ENCODE measurements at places on chromosomes 6 and 20. TPM values are rescaled to one million over a fixed set of nuclear protein-coding genes. Genes with fewer than 3 reads are reported as not detected.
A peak's percentile ranks its signal among the peaks of the same experiment; 100 is the strongest.

The SAMD10 gene
- total RNA-seq: 8.0 TPM

The PPP1R16B gene
- 0.57 TPM for total RNA-seq

GRCh38 chr20:9736373-9736772 lies 102.5 kb downstream of the PAK5 start:
- H3K4me3 ChIP-seq: no peak overlapping the region
- H3K36me3 ChIP-seq: no peaks in the 10 kb centered on the region
- DNase-seq: no peak
- no peak overlapping the region for H3K27ac ChIP-seq

GRCh38 chr6:73388433-73388799 lies 6.2 kb upstream of the DDX43 start:
- peak overlapping the region; percentile 86 for H3K4me3 ChIP-seq
- no peaks in the 10 kb centered on the region for H3K36me3 ChIP-seq
- DNase-seq: no peak
- H3K27me3 ChIP-seq: peaks cover 26% of the 10 kb centered on the region
- no peak overlapping the region for H3K27ac ChIP-seq
- H3K4me1 ChIP-seq: peaks cover 10% of the 10 kb centered on the region

- H3K36me3 ChIP-seq: peaks cover 3% of the 10 kb centered on the region
- no peak overlapping the region for H3K4me3 ChIP-seq
- no peak for DNase-seq
Measured at GRCh38 chr6:30903236-30903635, 4.8 kb upstream of the GTF2H4 start.

DNA sequence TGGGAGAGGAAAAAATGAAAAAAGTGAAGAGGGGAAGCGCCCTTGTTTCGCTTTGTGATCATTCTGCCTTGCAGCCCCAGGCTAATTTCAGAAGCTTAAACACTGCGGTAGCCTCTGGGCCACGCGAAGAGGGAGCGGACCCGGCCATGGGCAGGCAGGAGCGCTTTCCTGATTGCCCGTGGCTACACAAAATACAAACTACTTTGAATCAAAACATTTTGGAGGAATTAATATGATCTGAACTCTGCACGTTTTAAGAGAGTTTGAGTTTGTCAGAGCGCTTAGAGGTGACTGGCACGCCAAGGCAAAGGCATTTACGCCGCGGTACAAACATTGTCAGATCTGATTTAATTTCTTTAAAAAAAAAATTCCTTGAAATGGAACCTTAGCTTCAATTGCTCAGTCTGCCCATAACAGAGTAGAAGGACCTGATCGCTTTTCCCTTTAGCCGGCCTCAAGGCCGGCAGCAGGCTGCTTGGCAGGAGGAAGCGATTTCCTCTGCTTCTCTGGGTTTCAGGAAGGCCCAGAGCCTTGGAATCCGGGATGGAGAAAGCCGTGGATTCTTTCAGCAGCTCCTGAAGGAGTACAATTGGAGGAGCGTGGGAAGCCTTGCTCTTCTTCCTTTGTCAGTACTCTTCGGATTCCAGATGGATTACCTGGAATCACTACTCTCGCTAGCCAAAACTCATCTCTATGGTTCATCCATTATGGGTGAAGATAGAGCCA lies 9.7 kb downstream of the TFAP2D start:
- H3K36me3 ChIP-seq: peaks cover 4% of the 10 kb centered on the region
- H3K4me1 ChIP-seq: peaks cover 4% of the 10 kb centered on the region
- peaks cover 100% of the 10 kb centered on the region for H3K27me3 ChIP-seq
